ENCODE measurements at places on chromosomes 6 and 20.

DNA sequence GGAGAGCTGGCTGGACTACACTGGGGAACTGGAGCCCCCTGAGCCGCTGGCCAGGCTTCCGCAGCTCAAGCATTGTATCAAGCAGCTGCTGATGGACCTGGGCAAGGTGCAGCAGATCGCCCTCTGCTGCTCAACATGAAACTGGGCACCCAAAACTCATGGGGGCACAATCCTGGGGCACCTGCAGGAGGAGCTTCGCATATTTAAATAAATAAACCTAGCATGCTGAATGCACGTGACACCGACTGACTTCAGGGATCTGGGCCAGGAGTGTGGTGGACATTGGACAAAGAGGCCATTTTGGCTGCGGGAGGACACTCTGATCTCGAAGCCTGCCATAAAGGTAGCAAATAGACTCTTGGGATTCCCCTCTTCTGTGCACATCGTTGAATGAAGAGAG is 6.8 kb downstream of the SCAND1 start:
- DNase-seq, result no peak

GRCh38 chr20:53037621-53038020 is 65.5 kb downstream of the TSHZ2 start:
- no peak for DNase-seq

GRCh38 chr6:39887692-39888450 is 46.4 kb downstream of the MOCS1 start:
- DNase-seq, result no peak

DNA sequence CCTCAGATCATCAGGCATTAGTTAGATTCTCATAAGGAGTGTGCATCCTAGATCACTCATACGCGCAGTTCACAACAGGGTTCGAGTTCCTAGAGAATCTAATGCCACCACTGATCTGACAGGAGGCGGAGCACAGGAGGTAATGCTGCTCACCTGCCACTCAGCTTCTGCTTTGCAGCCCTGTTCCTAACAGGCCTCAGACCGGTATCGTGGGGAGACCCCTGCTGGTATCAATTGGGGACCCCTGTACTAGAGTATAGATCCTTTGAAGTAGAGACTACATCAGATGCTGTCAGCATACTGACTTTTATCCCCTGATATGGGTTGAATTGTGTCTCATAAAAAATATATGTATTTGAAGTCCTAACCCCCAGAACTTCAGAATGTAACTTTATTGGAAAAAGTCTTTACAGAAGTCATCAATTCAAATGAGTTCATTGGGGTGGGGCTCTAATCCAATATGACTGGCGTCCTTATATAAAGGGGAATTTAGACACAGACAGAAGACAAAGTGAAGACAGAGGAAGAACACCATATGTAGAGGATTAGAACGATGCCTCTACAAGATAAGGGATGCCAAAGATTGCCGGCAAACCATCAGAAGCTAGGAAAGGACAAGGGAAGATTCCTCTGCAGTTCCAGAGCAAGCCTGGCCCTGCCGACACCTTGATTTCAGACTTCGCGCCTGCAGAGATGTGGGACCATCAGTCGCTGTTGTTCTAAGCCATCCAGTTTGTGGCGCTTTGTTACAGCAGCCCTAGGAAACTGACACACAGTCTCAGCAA is 104.4 kb upstream of the BTBD3 start:
- DNase-seq, result no peak

GRCh38 chr20:62945771-62946339 is 6.7 kb upstream of the SLC17A9 start:
- DNase-seq, result no peak

- peak; percentile 4 for DNase-seq
These were observed 83.9 kb downstream of the DLL1 start for GRCh38 chr6:170206851-170207431.

- no peak for DNase-seq
These were observed at the start of gene MYT1 for GRCh38 chr20:64164123-64164836. Gene MYT1, plus strand, starts transcription at chr20:64164452. Its CDS starts 34,410 bp downstream, at chr20:64198862.

GRCh38 chr20:50379049-50379990 is 130.9 kb upstream of the PTPN1 start:
- no peak for DNase-seq

DNA sequence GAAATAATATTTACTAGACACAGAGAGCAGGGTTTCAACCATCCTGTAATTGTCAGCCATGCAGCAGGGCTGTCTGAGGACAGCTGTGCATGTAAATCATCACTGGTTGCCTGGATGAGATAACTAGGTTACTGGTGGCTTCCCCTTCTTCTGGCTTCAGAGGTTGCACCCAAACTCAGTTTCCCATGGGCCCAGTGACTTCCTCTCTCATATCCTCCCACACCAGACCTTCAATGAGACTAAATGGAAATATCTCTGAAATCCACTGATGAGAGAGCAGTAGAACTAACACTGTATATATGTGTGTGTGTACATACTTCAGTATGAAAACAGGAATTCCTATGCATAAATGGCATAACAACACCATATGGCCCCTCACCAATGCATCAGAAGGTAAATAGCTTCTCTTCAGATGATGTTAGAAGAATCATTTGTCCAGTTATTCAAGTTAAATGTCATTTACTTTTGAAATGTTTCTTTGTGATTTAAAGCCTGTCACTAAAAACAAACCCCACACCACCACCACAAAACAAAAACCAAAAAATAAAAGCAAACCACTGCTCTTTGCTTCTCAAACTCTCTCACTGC is 51.0 kb upstream of the IL20RA start:
- no peak for DNase-seq

- DNase-seq, result no peak
These were observed 119.7 kb downstream of the ADGRB3 start for GRCh38 chr6:68754681-68755213.

DNA sequence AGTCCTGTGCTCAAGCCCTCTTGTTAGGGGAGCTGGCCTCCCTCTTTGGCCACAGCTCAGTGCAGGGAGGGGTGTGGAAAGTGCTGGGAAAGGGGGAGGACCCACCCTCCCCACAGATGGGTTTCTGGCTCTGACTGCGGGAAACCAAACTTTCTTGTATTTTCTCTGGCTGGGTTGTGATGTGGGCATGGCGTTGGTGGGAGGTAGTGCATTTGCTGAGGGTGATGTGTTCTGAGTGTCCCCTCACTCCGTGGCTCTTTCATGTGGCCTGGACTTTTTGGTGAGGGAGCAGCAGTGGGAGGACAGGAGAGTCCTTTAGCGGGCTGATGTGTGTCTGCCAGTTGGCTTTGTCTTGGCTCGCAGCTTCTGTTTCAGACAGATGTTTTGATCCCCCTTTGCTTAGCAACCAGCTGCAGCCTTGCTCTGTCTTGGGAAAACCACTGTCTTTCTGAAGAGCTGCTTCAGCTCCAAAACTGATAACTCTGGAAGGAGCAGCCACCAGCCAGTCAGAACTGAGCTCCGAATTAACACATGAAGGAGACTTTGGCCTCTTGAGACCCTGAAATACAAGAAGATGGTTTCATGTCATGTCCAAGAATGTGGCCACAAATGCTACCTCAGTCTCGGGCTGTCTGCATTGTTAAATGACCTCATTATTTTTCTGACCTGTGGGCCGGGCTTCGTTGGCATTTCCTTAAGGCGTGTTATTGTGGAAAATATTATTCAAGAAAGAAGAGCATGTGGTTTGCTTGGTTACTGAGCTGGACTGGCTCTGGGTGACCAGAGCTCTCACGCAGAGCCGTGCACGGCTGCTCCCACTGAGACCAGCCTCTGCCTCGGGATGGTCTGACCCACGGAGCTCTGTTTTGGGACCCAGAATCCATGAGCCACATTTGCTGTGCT is 21.5 kb downstream of the SYNJ2 start:
- no peak for DNase-seq

GRCh38 chr6:97456070-97456469 is 173.1 kb upstream of the MMS22L start:
- no peak for DNase-seq

GRCh38 chr6:10793695-10794094 is 44.6 kb downstream of the MAK start:
- DNase-seq, result no peak

DNA sequence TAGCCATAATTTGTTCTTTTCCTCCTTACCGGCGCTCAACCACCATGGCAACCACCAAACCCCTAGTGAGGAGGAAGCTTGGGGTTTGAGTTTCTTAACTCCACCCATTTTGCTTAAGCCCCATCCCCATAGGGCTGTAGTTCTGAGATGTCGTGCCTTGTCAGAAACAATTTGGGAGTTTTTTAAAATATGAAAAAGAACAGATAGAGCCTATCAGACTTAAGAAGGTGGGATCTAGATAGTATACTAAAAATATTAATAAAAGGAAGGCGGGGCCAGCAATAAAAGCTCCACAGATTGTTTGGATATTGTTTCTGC is 5.6 kb downstream of the BRD2 start:
- no peak for DNase-seq

GRCh38 chr6:113493991-113494390 is 363.2 kb upstream of the MARCKS start:
- DNase-seq, result no peak

- DNase-seq, result no peak
These were observed 534 bp upstream of the AKIRIN2 start for GRCh38 chr6:87702589-87702945.

- DNase-seq, result no peak
These were observed 184.5 kb downstream of the SYNE1 start for GRCh38 chr6:152452639-152453038.

DNA sequence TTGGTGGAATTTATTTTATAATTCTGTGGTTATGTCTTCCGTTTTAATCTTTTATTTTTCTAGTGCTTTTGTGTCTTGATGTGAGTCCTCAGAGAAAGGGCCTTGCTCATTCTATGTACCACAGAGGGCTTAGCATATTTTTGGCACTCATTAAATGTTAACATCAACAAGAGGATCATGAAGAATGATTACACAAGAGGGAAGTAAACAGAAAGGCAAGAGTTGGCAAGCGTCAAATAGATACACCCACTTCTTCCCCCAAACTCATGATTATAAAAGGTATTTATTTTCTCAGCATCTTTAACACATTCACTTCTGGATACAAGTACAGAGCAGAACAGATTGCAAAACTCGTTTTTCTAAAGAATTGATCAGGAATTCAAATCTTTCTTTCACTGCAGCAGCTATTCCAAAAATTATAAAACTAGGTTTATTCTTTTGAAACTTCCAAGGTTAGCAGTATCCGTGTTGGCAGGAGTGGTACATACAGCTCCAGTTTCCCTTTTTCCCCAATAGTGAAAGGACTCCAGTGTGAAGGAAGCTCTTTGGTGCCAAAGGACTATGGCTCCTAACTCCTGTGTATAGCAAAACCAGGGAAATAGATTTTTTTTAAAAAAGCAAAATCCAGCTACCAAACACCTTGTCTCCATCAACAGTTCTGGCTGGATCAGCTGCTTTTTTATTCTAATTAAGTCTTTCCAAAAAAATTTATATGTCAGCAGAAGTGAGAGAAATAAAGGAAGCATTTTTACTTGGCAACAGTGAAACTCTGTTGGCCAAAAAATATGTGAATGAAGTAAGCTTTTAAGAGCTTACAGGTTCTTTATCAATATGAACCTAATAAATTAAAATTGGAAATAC is 221.9 kb downstream of the ADGRG6 start:
- DNase-seq, result no peak

GRCh38 chr6:50289366-50289765 is 239.6 kb upstream of the DEFB112 start:
- no peak for DNase-seq

DNA sequence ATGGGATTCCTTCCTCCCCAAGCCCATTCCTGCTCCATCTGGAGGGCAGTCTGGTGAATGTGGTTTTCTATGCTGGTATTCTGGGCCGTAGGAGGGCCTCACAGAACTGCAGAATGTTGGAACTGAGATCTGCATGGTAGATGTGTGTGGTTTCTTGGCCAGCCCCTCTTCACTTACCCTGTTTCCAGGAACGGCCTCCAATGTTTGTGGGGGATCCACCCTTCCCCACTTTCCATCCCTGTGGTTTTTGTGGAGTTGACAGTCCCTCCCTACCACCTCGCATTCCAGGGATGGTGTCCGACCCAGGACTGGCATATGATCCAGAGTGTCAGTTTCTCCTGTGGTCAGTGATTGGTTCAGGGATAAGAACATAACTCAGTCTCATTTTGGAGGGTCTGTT is 26.7 kb upstream of the TMEM14A start:
- no peak for DNase-seq

DNA sequence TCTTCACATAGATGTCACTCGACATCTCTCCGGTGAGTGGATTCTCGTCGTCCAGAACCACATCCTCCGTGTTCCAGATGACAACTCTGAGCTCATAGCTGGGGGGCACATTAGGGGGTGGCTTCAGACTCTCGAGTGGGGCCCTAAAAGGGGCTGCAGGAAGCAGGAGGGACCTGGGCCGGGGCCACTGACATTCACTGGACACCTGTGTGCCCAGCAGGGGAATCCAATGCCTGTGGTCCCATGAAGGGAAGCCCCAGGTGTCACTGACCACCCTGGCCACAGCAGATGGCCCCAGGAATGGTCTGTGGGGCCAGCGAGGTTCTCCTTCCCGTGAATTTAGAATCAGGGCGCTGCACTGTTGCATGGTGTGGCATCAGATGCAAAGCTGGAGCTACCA is 18.7 kb downstream of the ERGIC3 start:
- DNase-seq, result no peak

DNA sequence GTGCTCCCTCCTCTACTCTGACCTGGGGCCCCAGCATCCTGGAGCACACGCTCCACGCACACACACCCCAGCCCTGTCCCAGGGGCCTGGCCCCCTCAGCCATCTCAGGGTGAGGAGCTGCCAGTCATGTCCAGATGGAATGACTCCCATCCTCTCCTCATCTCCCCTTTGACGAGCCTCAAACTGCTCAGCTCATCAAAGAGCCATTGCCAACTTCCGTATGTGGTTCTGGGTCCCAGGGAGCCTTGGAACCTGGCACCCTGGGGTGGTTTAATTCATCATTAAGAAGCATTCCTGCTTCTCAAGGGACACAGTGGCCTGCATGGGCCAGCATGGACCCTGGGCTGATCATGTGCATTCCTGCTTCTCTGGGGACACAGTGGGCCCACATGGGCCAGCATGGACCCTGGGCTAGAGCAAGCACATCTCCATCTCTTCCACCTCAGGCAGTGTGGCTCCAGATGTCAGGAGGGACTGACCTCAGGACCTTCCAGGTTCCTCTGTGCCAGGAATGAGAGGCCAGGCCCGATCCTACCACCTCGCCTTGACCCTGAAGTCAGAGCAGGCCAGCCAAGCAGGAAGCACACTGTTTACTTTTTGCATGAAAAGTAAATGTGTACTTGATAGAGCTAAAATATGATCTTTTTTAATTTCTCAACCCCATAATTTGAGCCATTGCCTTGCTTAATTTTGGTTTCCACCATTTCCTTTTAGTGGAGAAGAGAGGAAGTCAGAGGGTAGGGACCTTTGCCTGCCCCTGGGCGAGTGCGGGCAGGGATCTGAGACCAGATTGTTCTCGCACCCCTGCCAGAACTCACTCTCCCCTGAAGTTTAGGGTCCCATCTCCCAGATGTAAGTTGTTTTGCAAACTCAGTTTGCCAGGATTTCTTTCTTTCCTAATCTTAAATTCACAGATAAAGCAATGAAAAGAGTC is 26.1 kb downstream of the SPATA2 start:
- DNase-seq, result no peak

GRCh38 chr20:9995510-9996272 is 39.1 kb upstream of the ANKEF1 start:
- DNase-seq, result no peak

DNA sequence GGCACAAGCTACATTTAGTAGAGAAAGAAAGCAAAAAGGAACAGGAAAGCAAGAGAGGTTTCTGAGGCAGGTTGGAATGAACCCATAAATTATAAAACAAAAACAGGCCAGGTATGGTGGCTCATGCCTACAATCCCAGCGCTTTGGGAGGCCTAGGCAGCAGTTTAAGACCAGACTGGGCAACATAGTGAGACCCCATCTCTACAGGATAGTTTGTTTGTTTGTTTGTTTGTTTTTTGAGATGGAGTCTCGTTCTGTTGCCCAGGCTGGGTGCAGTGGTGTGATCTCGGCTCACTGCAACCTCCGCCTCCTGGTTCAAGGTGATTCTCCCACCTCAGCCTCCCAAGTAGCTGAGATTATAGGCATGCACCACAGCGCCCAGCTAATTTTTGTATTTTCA is 49.0 kb downstream of the AFG1L start:
- DNase-seq, result no peak

Measured in activated T-helper 2 cell treated with anti-CD3 and anti-CD28 coated beads, Interferon-gamma antibody, Interleukin-2, Interleukin-4, amounts not matched to agents 10 μg/mL and 5 μg/mL and 100 μg/mL, durations not matched to agents 14 hours and 24 hours and 36 hours (primary cell).